Stimulated activated CD8-positive, alpha-beta memory T cell treated with anti-CD3 and anti-CD28 coated beads, Interleukin-2, amount 100 ng/mL, for 48 hours (primary cell): ENCODE measurements at places on chromosomes 6 and 20.

GRCh38 chr20:22687676-22688349, 103.4 kb upstream of the FOXA2 start:
- no peak for DNase-seq

GRCh38 chr6:51892750-51893149, 194.7 kb downstream of the PKHD1 start:
- no peak for DNase-seq

- no peak for DNase-seq
Observed at GRCh38 chr20:37853823-37854375, 49.0 kb upstream of the VSTM2L start.

DNA sequence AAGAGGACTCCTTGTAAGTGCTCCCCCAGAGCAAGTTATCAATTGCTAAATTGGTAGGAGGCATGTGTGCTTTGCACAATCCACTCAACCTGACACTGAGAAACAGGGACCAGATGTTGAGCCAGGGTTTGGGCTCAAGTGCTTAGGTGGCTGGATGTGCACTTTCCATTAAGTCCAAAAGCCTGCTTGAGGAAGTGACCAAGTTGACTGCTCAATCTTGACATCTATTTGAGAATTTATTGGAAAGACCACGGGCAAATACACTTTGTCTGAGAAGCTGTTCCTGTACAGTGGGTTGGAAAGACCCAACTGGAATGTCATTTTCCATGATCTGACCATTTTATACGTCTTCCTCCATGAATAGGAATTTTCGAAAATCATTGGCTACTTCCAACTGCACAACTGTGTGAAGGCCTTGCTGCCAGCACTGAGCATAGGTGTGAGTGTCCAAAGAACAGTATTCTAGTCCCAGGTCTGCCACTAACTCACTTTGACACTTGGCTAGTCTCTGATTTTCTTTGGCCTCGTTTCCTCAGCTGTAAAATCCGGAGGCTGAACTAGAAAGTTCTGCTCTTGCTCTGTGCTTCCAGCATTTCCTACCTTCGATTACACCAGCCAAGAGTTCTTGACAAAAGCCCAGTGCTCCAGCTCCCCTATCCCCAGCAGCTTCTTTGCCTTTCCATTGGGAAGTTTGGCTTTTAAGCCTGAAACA, 186.9 kb upstream of the ECI2 start:
- DNase-seq = no peak

- DNase-seq = no peak
Observed at GRCh38 chr6:129717277-129717676, 7.3 kb upstream of the ARHGAP18 start.
